Right lobe of liver (tissue), 6 donors: ENCODE measurements at places on chromosomes 2 and 18. TPM values are rescaled to one million over a fixed set of nuclear protein-coding genes. Genes with fewer than 3 reads are reported as not detected.

DNA sequence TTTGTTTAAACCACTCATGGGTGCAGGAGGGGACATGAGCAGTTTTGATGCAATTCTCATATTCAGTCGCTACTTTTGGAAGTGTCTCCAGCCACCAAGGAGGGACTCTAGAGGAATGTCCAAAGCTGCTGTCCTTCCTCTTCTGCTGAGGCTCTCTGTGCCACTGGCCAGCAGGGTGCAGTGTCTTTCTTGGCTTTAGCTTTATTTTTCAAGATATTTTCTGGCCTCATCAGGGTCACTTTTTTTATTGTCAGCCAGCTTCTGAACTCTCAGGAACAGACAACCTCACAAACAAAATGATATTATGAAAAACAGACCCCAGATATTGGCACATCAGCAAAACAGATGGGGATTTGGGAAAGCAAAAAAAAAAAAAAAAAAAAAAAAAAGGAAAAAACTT lies 289.3 kb upstream of the ZSWIM2 start:
- H3K36me3 ChIP-seq = no peaks in the 10 kb centered on the region
- H3K27me3 ChIP-seq = no peaks in the 10 kb centered on the region
- DNase-seq = no peak

Gene SDC1
- 260 TPM for total RNA-seq

- H3K4me3 ChIP-seq = no peak overlapping the region
- H3K4me1 ChIP-seq = peaks cover 54% of the 10 kb centered on the region
- H3K27me3 ChIP-seq = no peaks in the 10 kb centered on the region
- DNase-seq = no peak
- H3K27ac ChIP-seq = no peak overlapping the region
Observed at GRCh38 chr18:28163201-28163775, 13.6 kb downstream of the CDH2 start.

Gene SCN3A
- not detected for total RNA-seq

GRCh38 chr2:102245266-102246151 lies 58.7 kb downstream of the IL1RL2 start:
- no peaks in the 10 kb centered on the region for H3K4me1 ChIP-seq
- no peaks in the 10 kb centered on the region for H3K27me3 ChIP-seq
- no peak overlapping the region for H3K4me3 ChIP-seq
- no peaks in the 10 kb centered on the region for H3K36me3 ChIP-seq
- DNase-seq = no peak
- no peak overlapping the region for H3K27ac ChIP-seq

Gene AFF3
- 6.2 TPM for total RNA-seq

DNA sequence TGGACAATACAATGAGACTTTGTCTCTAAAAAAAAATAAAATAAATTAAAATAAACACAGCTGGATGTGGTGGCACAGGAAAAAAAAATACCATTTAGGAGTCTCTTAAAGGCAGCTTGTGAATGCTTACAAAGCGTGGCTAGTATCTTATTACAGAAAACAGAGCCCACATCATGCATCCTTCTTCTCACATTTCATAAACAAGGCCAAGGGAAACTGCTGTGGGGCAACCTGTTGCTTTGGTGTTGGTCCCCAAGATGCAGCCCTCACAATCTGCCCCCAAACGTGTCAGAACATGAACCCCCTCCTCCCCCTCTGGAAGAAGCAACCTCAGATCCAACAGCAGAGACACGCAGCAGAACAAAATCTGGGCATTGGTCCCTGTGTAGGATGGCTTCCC lies 2.6 kb downstream of the SLC14A1 start:
- H3K27ac ChIP-seq = no peak overlapping the region
- H3K4me3 ChIP-seq = no peak overlapping the region
- DNase-seq = no peak
- no peaks in the 10 kb centered on the region for H3K4me1 ChIP-seq

- H3K27ac ChIP-seq = no peak overlapping the region
- H3K4me1 ChIP-seq = no peaks in the 10 kb centered on the region
- H3K27me3 ChIP-seq = no peaks in the 10 kb centered on the region
- no peak overlapping the region for H3K4me3 ChIP-seq
Observed at GRCh38 chr2:184564092-184564491, 34.2 kb upstream of the ZNF804A start.

- H3K27me3 ChIP-seq = no peaks in the 10 kb centered on the region
- H3K4me3 ChIP-seq = no peak overlapping the region
- H3K4me1 ChIP-seq = no peaks in the 10 kb centered on the region
Observed at GRCh38 chr18:59874166-59874565, 25.6 kb upstream of the PMAIP1 start.

DNA sequence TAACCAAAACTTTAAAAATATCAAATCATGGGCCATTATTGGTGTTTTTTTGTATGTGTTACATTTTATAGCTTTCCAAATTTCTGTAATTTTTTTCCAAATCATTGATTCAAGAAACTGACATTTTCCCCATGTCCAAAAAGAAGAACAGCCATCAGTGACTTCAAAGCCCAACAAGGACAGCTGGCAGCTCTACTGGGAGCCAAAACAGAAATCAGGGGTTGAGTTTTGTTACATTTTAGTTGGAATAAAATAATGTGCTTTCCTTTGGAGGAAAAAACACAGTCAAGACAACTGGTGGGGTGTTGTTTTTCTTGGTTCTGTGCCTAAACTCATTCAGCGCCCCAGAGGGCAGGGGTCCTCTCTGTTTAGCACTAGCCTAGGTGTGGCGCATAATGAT lies 23.8 kb downstream of the AKAIN1 start:
- H3K27ac ChIP-seq = no peak overlapping the region
- H3K27me3 ChIP-seq = no peaks in the 10 kb centered on the region

Gene TMEM163
- total RNA-seq = not detected

- H3K27me3 ChIP-seq = no peaks in the 10 kb centered on the region
- peaks cover 36% of the 10 kb centered on the region for H3K4me1 ChIP-seq
- peaks cover 24% of the 10 kb centered on the region for H3K36me3 ChIP-seq
- DNase-seq = no peak
- H3K27ac ChIP-seq = peak overlapping the region; percentile 60
Observed at GRCh38 chr2:233982421-233983121, 65.4 kb downstream of the TRPM8 start.

DNA sequence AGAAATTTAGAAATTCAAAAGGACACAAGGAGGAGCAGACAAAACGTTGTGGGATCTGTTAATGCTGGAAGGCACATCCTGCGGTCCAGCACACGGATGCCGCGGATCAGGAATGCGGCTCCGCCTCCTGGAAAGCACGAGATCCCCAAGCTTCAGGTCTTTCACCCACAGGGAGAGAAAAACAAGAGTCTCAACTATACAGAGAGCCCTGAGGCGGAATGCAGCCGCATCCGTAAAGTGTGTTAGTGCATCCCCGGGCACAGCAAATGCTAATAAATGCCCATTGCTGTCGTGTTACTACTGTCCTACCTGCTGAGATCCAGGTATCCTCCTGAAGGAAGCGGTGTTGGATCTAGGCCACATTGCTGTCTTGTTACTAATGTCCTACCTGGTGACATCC lies 303.9 kb downstream of the EIPR1 start:
- no peak overlapping the region for H3K4me3 ChIP-seq
- no peak overlapping the region for H3K27ac ChIP-seq
- no peaks in the 10 kb centered on the region for H3K36me3 ChIP-seq
- H3K4me1 ChIP-seq = no peaks in the 10 kb centered on the region
- no peaks in the 10 kb centered on the region for H3K27me3 ChIP-seq
- no peak for DNase-seq

Gene SERPINB3
- total RNA-seq = not detected

Gene RIT2
- not detected for total RNA-seq

GRCh38 chr18:2686349-2686968 lies 30.9 kb downstream of the SMCHD1 start:
- peaks cover 5% of the 10 kb centered on the region for H3K36me3 ChIP-seq
- H3K27me3 ChIP-seq = no peaks in the 10 kb centered on the region
- H3K27ac ChIP-seq = no peak overlapping the region
- no peak overlapping the region for H3K4me3 ChIP-seq
- H3K4me1 ChIP-seq = no peaks in the 10 kb centered on the region

DNA sequence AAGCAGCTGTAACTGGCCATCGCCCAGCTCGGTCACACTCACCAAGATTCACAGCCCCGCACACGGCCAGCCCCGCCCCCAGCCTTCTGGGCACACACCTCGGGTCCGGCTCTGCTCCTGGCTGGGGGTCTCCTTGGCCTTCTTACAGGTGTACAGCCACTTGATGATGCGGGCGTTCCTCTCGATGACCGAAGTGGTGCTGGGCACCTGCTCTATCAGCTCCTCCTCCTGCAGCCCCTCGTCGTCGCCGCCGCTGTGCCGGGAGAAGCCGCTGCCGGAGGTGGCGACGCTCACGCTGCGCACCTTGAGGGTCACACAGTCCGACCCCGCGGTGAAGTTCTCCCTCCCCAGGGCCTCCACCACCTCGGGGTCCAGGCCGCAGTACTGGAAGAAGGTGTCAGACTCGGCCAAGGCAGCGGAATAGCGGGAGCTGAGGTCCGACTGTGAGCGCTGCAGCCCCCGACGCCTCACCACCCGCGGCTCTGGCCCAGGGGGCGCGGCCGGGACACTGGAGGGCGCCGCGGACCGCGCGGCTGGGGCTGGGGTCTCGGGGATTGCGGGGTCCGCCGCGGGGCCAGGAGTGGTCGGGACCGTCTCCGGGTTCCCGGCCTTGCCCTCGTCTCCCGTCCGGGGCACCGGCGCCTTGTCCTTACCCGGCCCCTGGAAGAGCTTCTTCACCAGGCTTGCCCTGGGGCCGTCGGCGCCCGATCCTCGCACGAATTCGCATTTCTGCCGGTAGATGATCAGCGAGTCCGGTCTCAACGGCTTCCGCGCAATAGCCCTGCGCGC lies 769 bp downstream of the FAM110C start:
- no peaks in the 10 kb centered on the region for H3K27me3 ChIP-seq
- peak overlapping the region; percentile 89 for H3K27ac ChIP-seq
- peaks cover 42% of the 10 kb centered on the region for H3K4me1 ChIP-seq
- no peaks in the 10 kb centered on the region for H3K36me3 ChIP-seq
- no peak for DNase-seq
- peak overlapping the region; percentile 86 for H3K4me3 ChIP-seq

DNA sequence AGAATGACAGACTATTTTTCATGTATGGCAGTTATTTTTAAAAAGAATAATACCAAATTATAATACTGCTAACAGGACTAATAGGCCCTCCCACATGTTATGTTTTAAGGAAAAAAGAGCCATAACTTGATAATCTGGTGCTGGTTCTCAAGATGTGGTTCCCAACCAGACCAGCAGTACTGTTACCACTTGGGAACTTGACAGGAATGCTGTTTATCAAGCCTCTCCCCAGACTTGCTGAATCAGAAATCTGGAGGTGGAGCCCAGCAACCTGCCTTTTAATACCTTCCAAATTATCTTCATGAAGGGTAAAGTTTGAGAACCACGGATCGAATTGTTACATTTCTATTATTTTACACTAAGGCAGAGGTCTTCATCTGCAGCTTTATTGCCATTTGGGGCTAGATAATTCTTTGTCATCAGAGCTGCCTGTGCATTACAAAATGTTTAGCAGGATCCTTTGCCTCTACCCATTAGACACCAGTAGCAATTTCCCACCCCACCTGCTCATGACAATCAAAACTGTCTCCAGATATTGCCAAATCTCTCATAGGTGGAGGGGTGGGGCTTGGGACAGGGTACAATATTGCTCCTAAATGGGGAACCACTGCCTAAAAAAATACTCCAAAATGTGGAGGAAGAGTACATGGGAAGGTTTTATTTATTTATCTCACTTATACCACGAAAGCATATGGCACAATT lies 629.6 kb downstream of the ARHGAP15 start:
- no peak for DNase-seq
- H3K27ac ChIP-seq = no peak overlapping the region
- H3K4me3 ChIP-seq = no peak overlapping the region
- H3K36me3 ChIP-seq = no peaks in the 10 kb centered on the region
- no peaks in the 10 kb centered on the region for H3K27me3 ChIP-seq

DNA sequence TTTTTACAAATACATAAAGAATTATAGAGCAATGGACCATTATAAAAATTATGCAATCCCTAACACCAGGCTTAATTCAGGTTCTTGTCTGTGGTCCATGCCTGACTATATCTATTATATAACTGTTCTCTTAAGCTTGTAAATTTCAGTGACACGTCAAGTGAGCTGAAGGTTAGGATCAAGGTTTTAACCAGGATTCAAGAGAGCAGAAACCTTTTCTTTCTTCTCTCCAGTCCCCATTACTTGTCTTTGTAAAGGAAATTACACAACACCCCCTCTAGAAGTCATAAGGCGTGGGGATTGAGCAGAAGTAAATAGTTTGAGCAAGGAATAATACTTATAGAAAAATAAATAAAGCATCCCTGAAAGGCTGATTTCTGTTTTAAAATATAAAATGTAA lies 122.0 kb downstream of the ZNF521 start:
- DNase-seq = no peak
- H3K4me1 ChIP-seq = no peaks in the 10 kb centered on the region
- H3K27ac ChIP-seq = no peak overlapping the region
- H3K4me3 ChIP-seq = no peak overlapping the region

- H3K27me3 ChIP-seq = no peaks in the 10 kb centered on the region
- H3K36me3 ChIP-seq = no peaks in the 10 kb centered on the region
- no peaks in the 10 kb centered on the region for H3K4me1 ChIP-seq
- no peak overlapping the region for H3K4me3 ChIP-seq
- no peak overlapping the region for H3K27ac ChIP-seq
Observed at GRCh38 chr18:60667016-60667415, 294.4 kb upstream of the MC4R start.

DNA sequence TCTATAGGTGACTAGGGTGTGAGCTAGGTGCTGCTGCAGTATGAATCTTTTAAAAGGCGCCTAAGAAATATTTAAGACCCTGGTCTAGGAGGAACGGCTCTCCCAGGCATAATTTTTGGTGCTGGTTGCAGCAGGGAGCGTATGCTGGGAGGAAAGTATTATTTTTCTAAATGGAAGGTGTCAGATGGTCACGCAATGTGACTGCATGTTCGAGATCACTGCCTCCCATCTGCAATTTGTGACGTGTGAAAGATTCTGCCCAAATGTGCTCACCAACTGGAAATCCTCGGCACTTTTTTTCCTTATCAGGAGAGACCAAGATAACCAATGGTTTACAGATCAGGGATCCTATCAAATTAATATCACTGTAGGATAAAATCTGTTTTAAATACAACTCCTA lies 95.6 kb upstream of the KLHL14 start:
- H3K36me3 ChIP-seq = no peaks in the 10 kb centered on the region
- DNase-seq = no peak
- no peak overlapping the region for H3K27ac ChIP-seq
- H3K27me3 ChIP-seq = no peaks in the 10 kb centered on the region
- H3K4me3 ChIP-seq = no peak overlapping the region

Gene GALR1
- not detected for total RNA-seq

Gene FBXO48
- total RNA-seq = 0.87 TPM

- H3K4me3 ChIP-seq = no peak overlapping the region
- peaks cover 24% of the 10 kb centered on the region for H3K4me1 ChIP-seq
- DNase-seq = no peak
- H3K36me3 ChIP-seq = peaks cover 2% of the 10 kb centered on the region
Observed at GRCh38 chr18:63407734-63408133, 14.5 kb downstream of the VPS4B start.

GRCh38 chr2:85324639-85325465 lies 2.9 kb downstream of the TGOLN2 start:
- peak overlapping the region; percentile 78 for H3K4me3 ChIP-seq
- H3K4me1 ChIP-seq = peaks cover 21% of the 10 kb centered on the region
- DNase-seq = peak; percentile 84
- no peaks in the 10 kb centered on the region for H3K27me3 ChIP-seq
- H3K27ac ChIP-seq = peak overlapping the region; percentile 92
- H3K36me3 ChIP-seq = peaks cover 8% of the 10 kb centered on the region

GRCh38 chr2:235642446-235643098 lies 148.7 kb downstream of the AGAP1 start:
- H3K36me3 ChIP-seq = no peaks in the 10 kb centered on the region
- H3K27ac ChIP-seq = no peak overlapping the region
- no peak overlapping the region for H3K4me3 ChIP-seq
- H3K4me1 ChIP-seq = no peaks in the 10 kb centered on the region
- H3K27me3 ChIP-seq = no peaks in the 10 kb centered on the region
